ENCODE measurements at places on chromosomes 1 and 21. TPM values are rescaled to one million over a fixed set of nuclear protein-coding genes. Genes with fewer than 3 reads are reported as not detected.

Gene OR2T35
- total RNA-seq = not detected

Gene CFHR5
- total RNA-seq = not detected

DNA sequence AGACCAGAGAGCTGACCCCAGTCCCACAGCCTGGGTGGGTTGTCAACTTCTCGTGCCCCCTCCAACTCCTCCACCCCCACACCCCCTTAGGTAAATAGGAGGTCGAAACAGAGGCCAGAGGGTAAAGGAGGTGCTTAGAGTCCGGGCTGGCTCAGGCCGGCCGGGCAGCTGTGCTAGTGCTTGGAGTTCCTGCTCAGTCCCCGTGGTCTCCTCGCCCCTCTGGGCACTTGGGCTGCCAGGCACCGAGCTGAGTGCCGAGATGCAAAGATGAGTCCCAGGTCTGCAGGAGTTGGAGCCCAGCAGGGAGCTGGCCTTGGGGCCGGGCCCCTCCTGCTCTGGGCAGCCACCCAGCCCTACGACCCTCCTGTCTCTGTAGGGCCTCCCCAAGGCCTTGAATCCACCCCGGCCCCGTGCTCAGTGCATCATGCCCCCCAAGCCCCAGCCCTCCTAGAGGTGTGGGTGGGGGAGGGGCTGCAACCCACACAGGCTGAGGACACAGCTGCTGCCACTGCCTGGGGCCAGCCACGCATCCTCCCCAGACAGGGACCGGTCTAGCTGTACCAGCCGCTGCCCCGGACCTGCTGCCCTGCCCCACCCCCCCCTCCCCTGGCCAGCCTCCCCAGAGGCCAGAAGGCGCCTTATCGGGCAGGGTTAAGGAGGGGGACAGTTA, 1.9 kb downstream of the SMIM1 start:
- no peaks in the 10 kb centered on the region for H3K4me1 ChIP-seq
- H3K27me3 ChIP-seq = no peaks in the 10 kb centered on the region
- H3K4me3 ChIP-seq = no peak overlapping the region
- no peak overlapping the region for H3K27ac ChIP-seq
- no peaks in the 10 kb centered on the region for H3K36me3 ChIP-seq

GRCh38 chr1:25573961-25574360, 30.6 kb downstream of the LDLRAP1 start:
- peak overlapping the region; percentile 55 for H3K27ac ChIP-seq
- DNase-seq = peak; percentile 63
- H3K4me1 ChIP-seq = peaks cover 47% of the 10 kb centered on the region
- H3K36me3 ChIP-seq = no peaks in the 10 kb centered on the region
- H3K4me3 ChIP-seq = no peak overlapping the region

- peaks cover 87% of the 10 kb centered on the region for H3K27me3 ChIP-seq
- no peaks in the 10 kb centered on the region for H3K4me1 ChIP-seq
- DNase-seq = no peak
- no peaks in the 10 kb centered on the region for H3K36me3 ChIP-seq
- H3K27ac ChIP-seq = no peak overlapping the region
These were observed 53.1 kb upstream of the TTC34 start for GRCh38 chr1:2854611-2855010.

Gene SPRR3
- total RNA-seq = 0.57 TPM

GRCh38 chr1:95731466-95731865, 497.5 kb downstream of the RWDD3 start:
- no peak overlapping the region for H3K4me3 ChIP-seq
- no peak overlapping the region for H3K27ac ChIP-seq
- DNase-seq = no peak
- H3K36me3 ChIP-seq = no peaks in the 10 kb centered on the region
- H3K4me1 ChIP-seq = no peaks in the 10 kb centered on the region

Gene ANGPTL7
- total RNA-seq = not detected

Gene KIF2C
- total RNA-seq = 119 TPM

DNA sequence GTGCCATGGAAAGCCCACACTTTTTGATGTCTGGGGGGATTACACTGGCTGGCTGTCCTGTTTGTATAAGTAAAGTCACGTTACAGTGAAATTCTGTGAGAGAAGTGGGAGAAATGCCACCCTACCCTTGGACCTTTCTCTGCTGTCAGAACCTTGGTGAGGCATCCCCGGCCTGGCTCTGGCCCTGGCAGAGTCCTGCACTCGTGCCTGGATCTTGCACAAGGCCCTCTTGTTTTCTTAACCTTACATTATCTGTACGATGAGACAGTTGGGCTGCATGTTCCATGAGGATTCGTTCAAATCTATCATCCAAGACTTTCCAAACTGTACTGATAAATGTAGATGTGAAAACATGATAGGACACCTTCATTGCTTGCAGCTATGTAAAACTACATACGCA, 11.4 kb downstream of the SNAP47 start:
- H3K27me3 ChIP-seq = no peaks in the 10 kb centered on the region
- no peaks in the 10 kb centered on the region for H3K36me3 ChIP-seq
- H3K4me3 ChIP-seq = no peak overlapping the region
- DNase-seq = no peak

GRCh38 chr1:56072310-56072709, 507.1 kb downstream of the PLPP3 start:
- no peak for DNase-seq
- no peaks in the 10 kb centered on the region for H3K36me3 ChIP-seq
- H3K27ac ChIP-seq = no peak overlapping the region

Gene LCE1A
- not detected for total RNA-seq

- DNase-seq = no peak
- no peak overlapping the region for H3K4me3 ChIP-seq
- no peaks in the 10 kb centered on the region for H3K36me3 ChIP-seq
- no peaks in the 10 kb centered on the region for H3K4me1 ChIP-seq
These were observed 23.9 kb downstream of the INPP5B start for GRCh38 chr1:37922767-37923550.

Gene IQGAP3
- total RNA-seq = 63.4 TPM

DNA sequence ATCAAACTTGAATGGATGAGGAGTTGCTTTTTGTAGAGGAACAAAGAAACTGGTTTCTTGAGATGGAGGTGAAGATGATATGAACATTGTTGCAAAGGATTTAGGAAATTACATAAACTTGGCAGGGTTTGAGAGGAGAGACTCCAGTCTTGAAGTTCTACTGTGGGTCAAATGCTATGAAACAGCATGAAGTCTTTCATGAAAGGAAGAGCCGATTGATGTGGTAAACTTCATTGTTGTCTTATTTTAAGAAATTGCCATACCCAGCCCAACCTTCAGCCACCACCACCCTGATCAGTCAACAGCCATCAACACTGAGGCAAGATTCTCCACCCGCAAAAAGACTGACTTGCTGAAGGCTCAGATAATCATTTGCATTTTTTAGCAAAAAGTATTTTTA, 52.2 kb downstream of the SIPA1L2 start:
- no peaks in the 10 kb centered on the region for H3K27me3 ChIP-seq
- H3K4me3 ChIP-seq = no peak overlapping the region

DNA sequence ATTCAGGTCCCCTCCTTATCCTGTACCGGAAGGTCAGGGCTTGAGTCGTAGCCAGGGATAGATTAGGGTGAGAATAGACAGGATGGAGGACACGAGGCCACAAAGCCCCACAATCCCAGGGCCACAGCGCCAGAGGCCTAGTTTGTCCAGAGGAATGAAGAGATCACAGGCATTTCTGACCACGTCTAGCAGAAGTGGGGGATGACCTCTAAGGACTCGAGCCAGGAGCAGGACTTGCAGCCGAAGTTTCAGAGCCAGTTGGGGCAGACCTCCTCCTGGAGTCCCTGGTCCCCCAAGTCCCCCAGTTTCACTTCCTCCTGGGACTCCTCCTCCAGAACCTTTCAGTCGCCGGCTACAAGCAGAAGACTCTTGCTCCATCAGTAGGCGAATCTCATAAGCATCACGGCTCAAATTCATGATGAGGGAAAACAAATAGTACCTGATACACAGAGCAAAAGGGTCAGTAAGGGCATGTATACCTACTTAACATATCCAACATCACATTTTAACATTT, 2.3 kb upstream of the ITGA10 start:
- H3K27me3 ChIP-seq = no peaks in the 10 kb centered on the region
- no peak overlapping the region for H3K27ac ChIP-seq
- H3K36me3 ChIP-seq = peaks cover 15% of the 10 kb centered on the region
- DNase-seq = no peak

- H3K4me1 ChIP-seq = peaks cover 77% of the 10 kb centered on the region
- H3K27ac ChIP-seq = peak overlapping the region; percentile 90
- DNase-seq = no peak
- H3K36me3 ChIP-seq = peaks cover 69% of the 10 kb centered on the region
- peak overlapping the region; percentile 91 for H3K4me3 ChIP-seq
These were observed 9.8 kb downstream of the ERRFI1 start for GRCh38 chr1:8016210-8016894.

Gene GMEB1
- total RNA-seq = 8.9 TPM

GRCh38 chr1:150532860-150533259, 16.3 kb upstream of the ADAMTSL4 start:
- no peak for DNase-seq
- H3K36me3 ChIP-seq = no peaks in the 10 kb centered on the region
- H3K4me1 ChIP-seq = peaks cover 24% of the 10 kb centered on the region
- H3K4me3 ChIP-seq = no peak overlapping the region
- no peak overlapping the region for H3K27ac ChIP-seq

Gene TCHH
- not detected for total RNA-seq

DNA sequence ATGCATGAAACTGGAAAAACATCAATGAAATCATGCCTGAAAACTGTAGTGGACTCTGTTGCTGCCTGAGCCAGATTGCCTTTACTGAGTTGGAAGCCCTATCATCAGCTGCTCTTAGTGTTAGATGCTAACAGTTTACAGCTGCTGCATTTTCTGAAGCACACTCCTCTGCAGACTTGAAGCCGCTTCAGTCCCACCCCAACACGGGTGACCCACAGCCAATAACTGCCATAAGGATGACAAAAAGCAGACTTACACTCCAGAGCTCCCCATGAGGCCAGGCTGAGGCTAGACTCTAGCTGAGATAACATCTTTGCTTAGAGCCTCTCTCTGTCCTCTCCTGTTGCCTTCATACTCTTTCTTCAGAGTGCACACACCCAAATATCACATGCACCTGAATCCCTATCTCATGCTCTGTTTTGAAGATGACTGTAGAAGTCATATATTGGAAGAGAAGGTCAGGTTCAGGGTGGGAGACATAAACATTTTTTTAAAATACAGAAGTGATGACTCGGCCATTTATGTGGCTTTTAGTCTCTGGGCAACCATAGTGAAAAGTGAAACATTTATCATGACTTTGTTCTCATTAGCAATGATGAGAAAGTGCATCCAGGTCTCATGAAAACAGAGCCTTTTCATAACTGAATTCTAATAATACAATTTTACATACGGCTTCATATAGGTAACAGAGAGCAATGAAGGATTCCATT, 161.0 kb downstream of the KCNK2 start:
- H3K4me3 ChIP-seq = no peak overlapping the region
- DNase-seq = no peak
- H3K27ac ChIP-seq = no peak overlapping the region
- H3K36me3 ChIP-seq = no peaks in the 10 kb centered on the region

- DNase-seq = no peak
- no peak overlapping the region for H3K4me3 ChIP-seq
- H3K27ac ChIP-seq = no peak overlapping the region
- H3K36me3 ChIP-seq = peaks cover 13% of the 10 kb centered on the region
- H3K4me1 ChIP-seq = peaks cover 3% of the 10 kb centered on the region
- no peaks in the 10 kb centered on the region for H3K27me3 ChIP-seq
These were observed 73.5 kb downstream of the ZNF644 start for GRCh38 chr1:90948301-90948700.

- H3K27me3 ChIP-seq = no peaks in the 10 kb centered on the region
- no peak overlapping the region for H3K27ac ChIP-seq
- peaks cover 26% of the 10 kb centered on the region for H3K36me3 ChIP-seq
- no peak overlapping the region for H3K4me3 ChIP-seq
- peaks cover 25% of the 10 kb centered on the region for H3K4me1 ChIP-seq
- no peak for DNase-seq
These were observed 123.8 kb downstream of the CLIC6 start for GRCh38 chr21:34792504-34793089.

DNA sequence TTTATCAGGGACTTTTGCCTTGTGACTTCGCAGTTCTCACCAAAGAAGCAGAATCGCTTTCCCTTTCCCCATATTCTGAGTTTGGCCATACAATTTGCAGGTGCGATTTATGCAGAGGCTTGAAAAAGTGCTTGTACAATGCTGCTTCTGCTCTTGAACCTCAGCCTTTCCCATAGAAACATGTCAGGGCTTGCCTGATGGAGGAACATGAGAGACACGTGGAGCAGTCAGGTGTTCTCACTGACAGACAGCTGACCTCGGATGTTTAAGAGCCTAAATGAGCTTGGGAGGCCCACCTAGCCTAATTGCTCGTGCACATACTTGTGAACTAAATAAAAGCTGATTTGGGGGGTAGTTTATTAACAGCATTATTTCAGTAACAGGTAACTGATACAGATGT, 290.0 kb downstream of the S1PR1 start:
- no peaks in the 10 kb centered on the region for H3K4me1 ChIP-seq
- H3K27me3 ChIP-seq = no peaks in the 10 kb centered on the region
- no peaks in the 10 kb centered on the region for H3K36me3 ChIP-seq
- no peak overlapping the region for H3K4me3 ChIP-seq
- DNase-seq = no peak

GRCh38 chr1:64155278-64155677, 48.1 kb upstream of the UBE2U start:
- no peak overlapping the region for H3K4me3 ChIP-seq
- DNase-seq = no peak
- no peaks in the 10 kb centered on the region for H3K27me3 ChIP-seq
- no peak overlapping the region for H3K27ac ChIP-seq

- no peak for DNase-seq
- H3K27me3 ChIP-seq = no peaks in the 10 kb centered on the region
- H3K27ac ChIP-seq = no peak overlapping the region
- no peak overlapping the region for H3K4me3 ChIP-seq
- H3K36me3 ChIP-seq = no peaks in the 10 kb centered on the region
These were observed 27.2 kb upstream of the SRP9 start for GRCh38 chr1:225750420-225750819.

- peaks cover 52% of the 10 kb centered on the region for H3K4me1 ChIP-seq
- H3K36me3 ChIP-seq = no peaks in the 10 kb centered on the region
- H3K4me3 ChIP-seq = no peak overlapping the region
- no peak overlapping the region for H3K27ac ChIP-seq
- no peak for DNase-seq
These were observed 14.8 kb upstream of the SMG7 start for GRCh38 chr1:183457449-183457848.

Gene PLA2G2A
- total RNA-seq = not detected

Gene SELL
- total RNA-seq = 6.5 TPM

DNA sequence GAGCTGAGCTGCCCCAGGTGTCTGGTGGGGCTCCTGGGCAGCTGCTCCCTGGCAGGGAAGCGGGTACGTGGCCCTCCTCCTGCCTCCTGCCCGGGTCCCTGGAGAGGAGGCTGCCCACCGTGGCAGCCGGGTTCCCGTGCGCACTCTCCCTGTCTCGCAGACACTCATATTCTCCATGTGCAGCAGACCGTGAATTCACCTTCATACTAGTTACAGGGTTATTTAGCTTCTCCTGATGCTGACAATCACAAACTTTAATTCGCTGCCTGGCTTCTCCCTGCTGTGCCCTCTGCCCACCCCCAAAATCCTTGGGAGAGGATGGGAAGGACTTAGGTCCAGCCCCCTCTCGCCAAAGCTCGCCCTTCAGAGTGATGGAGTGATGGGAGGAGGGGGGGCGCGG, 95.3 kb downstream of the CASZ1 start:
- H3K27me3 ChIP-seq = no peaks in the 10 kb centered on the region
- H3K4me3 ChIP-seq = no peak overlapping the region
- H3K36me3 ChIP-seq = no peaks in the 10 kb centered on the region
- H3K4me1 ChIP-seq = peaks cover 24% of the 10 kb centered on the region
- H3K27ac ChIP-seq = no peak overlapping the region

Data from PC-9 (cell line).